GM19239 (cell line): ENCODE measurements at places on chromosomes 3 and 15.

- no peak for DNase-seq
These were observed 5.2 kb downstream of the C3orf49 start for GRCh38 chr3:63824309-63824708.

- DNase-seq = no peak
These were observed 369.1 kb downstream of the RBMS3 start for GRCh38 chr3:29649815-29650547.

DNA sequence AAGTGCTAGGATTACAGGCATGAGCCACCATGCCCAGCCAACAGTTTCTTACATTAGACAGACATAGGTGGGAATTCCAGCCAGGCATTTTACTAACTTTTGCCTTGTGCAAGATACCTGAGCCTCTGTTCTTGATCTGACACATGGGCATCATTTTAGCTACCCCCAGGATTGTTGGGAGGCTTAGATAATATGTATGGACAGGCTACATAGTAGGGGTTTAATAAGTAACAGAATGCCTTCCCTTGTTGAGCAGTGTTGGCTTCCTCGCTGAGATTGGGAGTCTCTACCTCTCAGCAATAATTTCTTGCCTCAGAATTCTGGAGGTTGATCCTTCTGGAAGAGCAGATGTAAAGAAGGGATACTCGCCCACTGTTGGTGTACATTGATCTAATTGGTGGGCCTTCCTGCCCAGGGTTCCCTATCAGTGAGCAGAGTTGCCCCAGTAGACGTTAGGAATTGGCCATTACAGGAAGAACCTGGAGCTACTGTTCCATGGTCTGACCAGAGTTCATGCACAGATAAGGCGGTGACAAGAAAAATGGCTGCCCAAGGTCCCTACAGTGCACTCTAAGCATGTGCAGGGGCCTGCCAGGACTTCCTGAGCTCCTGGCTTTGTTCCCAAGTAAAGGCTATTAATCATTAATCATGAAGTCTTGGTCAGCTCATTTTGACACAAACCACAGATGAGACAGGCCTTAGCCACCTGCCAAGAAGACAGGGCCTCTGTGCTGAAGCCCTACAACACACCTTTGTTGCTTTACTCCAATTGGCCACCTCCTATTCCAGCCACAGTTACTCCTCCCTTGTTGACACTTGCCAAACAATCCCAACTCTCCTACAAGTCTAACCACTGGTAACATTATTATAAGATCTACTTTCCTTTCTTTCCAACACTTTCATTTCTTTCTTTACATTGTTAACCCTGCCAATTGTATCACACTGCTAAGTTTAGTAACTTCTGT is 5.0 kb upstream of the IL17RE start:
- DNase-seq = no peak

DNA sequence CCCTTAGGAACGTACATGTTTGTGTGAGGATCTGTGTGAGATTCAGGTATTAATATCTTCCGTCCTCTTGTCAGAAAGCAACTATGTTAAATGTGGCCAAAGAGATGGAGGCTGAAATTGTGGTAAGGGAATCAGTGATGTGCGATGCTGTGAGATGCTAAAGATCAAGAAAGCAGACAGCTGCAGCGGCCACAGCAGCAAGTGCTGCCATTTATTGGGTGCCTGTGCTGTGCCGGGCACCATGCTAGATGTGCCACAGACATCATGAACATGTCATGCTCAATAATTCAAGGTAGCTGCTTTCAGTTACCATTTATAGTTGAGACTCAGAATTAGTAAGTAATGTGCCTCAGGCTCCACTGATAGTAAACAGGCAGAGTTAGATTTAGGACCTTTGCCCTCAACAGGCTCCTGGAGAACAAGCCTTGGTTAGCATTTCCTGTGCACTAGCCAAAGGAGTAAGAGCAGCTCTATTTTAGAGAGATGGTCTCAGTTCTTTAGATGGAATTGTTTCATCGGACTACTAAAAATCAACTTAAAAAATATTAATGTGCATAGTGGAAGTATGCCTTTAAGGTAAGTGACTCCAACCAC is 24.9 kb downstream of the LARS2 start:
- DNase-seq = no peak

DNA sequence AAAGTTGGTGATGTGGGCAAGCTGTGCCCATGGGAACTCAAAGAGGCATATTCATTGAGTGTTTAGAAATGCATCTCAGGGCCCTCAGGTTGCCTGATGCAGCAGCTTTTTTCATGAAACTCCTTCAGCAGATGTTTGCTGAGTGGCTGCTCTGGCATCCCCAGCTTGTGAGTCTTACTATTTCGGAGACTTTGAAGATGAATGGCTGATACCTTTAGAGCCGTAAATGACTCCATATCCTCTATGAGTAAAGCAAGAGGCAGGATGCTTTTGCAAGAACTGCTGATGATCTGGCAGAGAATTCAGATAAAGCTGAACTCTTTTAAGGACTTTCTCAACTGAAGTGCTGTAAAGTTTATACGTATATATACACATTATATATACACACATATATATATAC is 384.3 kb downstream of the CACNA2D3 start:
- no peak for DNase-seq

GRCh38 chr3:134918441-134918840 is 123.4 kb downstream of the EPHB1 start:
- peak; percentile 65 for DNase-seq

- no peak for DNase-seq
These were observed 47.2 kb downstream of the CD86 start for GRCh38 chr3:122102191-122102935.

DNA sequence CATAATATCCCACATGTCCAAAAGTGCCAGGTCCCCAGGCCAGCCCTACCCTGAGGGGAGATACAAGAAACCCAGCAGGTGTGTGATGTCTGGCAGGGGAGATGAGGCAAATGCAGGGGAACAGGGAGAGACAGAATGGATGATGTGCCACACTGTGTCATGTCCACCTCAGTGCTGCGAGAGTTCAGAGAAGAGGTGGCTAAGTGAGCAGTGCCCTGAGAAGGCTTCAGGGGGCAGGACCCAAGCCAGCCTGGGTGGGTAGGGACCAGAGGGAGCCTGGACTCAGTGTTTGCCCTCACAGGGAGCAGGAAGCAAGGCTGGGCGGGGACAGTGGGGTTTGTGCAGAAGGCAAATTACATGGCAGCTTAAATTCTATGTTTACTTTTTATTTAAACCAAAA is 61.2 kb downstream of the KLHL6 start:
- no peak for DNase-seq

DNA sequence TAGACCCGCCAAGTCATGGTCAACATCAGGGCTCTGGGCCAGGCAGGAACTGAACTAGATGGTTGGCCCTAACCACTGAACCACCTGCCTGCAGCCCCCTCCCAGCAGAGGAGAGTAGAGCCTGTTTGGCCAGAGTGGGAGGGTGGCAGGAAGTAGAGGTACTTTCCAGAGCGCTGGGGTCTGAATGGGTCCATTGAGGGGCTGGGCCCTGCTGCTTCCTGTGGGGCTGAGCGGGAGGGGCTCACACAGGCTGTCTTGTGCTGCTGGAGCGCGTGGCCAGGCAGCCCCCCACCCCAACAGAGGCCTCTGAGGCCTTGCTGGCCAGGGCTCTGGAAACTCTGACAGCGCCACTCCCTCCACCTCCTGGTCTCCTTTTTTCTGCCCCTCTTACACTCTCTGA is 17.4 kb downstream of the CSPG4 start:
- DNase-seq = no peak

GRCh38 chr3:128240232-128240631 is 87.0 kb downstream of the EEFSEC start:
- no peak for DNase-seq

- no peak for DNase-seq
These were observed 169.9 kb downstream of the XXYLT1 start for GRCh38 chr3:195101001-195101583.

- DNase-seq = no peak
These were observed 30.4 kb upstream of the TM4SF1 start for GRCh38 chr3:149407898-149408297.

GRCh38 chr15:93027413-93027812 is 61.6 kb downstream of the RGMA start:
- DNase-seq = no peak

GRCh38 chr3:40608091-40608490 is 83.3 kb downstream of the ZNF621 start:
- no peak for DNase-seq

DNA sequence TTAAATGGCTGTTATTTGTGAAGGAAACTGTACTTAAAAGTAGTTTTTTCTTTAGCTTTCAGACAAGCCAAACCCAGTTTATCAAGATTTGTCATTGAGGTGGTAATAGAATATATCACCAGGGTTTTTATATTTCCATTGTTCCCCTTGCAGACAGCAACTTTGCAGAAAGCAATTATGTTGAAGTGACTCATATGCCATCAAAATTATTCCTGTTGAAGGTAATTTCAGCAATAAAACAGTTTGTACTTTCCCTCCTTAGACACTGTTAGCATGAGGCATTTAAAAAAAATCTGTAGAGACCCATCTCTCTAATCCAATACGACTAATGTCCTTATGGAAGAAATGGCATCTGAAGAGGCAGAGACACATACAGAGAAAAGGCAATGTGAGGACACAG is 219.0 kb downstream of the NFKBIZ start:
- no peak for DNase-seq

DNA sequence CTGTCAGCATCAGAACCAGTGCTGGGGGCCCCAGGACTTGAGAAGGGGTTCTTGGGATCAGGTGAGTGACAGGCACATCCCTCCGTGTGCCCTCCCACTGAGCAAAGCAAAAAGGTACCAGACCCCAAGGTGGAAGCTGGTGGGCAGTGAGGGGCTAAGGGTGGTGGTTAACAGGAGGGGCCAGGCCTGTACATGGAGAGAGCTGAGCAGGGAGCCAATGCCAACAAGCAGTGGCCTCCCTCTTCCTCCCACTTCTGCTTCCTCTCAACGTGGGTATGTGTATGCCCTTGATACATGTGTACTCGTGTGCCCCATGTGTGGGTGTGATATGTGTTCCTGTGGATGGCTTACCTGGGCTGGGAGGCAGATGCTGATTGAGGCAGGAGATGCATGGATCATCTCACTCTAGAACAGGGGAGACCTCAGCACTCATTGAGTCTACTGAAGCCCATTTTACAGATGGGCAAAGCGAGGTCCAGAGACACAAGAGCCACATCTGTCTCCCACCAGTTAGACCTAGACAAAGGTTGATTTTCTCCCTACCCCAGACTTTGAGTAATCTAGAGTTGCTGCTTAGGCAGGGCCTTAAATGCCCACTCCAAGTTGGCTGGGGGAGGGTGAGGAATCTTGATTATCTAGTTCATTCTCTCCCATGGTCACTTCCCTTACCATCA is 945 bp downstream of the VIPR1 start:
- DNase-seq = no peak

GRCh38 chr3:126961791-126962461 is 21.0 kb upstream of the PLXNA1 start:
- DNase-seq = no peak
